Vagina (tissue), 2 donors: ENCODE measurements at places on chromosomes 4 and X. TPM values are rescaled to one million over a fixed set of nuclear protein-coding genes. Genes with fewer than 3 reads are reported as not detected.

DNA sequence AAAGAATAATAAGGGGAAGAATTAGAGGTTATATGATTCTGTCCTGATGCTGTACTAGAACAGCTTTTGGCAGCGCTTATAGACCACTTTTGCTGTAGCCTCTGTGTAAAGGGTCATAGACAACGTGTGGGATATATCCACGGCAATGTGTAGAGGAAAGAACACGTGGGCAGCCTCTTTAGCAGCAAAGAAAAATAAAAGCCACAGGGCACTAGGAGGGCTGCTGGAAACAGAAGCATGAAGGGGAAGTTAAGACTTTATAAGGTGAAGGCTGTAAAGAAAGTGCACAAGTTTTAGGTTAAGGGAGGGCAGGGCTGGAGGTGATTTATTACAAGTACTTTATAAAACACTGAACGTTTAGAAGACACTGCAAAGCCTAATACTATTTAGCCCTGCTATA, 20.1 kb upstream of the PHEX start:
- no peaks in the 10 kb centered on the region for H3K27me3 ChIP-seq
- H3K4me3 ChIP-seq = no peak overlapping the region
- DNase-seq = no peak
- H3K4me1 ChIP-seq = no peaks in the 10 kb centered on the region
- no peak overlapping the region for H3K27ac ChIP-seq
- no peaks in the 10 kb centered on the region for H3K36me3 ChIP-seq

DNA sequence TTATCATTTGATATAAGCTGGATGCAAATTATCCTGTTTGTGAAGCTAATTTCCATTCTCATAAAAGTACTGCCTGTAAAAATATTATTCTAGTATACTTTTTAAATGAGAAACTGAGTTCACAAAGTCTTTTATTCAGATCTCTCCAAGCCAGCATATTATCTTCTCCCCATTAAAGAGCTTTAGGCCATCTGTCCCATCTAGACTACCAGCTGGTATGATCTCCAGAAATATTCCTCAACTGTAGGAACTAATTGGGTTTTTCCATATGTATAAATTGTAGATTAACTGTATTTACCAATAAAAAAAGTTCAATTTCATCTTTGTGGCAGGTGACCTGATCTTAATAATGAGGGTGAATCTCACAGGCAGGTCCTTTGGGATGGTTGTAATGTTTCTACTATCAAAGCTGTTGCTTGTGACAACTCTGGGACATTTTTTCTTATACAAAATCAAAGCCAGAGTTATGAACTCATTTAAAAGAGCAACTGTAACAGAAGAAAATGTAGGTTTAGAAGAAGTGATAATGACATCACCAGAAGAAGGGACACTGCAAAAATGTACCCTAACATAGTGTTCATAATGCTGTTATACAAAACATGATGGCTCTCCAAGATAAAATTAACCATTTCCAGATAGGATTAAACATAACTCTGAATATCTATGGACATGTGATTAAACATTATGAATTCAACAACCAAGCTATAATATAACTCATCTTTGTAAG, 132.8 kb downstream of the KCNIP4 start:
- no peak overlapping the region for H3K4me3 ChIP-seq
- DNase-seq = no peak
- no peaks in the 10 kb centered on the region for H3K36me3 ChIP-seq
- H3K27me3 ChIP-seq = no peaks in the 10 kb centered on the region

GRCh38 chr4:185235843-185236503, 26.6 kb downstream of the SNX25 start:
- no peaks in the 10 kb centered on the region for H3K36me3 ChIP-seq
- no peaks in the 10 kb centered on the region for H3K27me3 ChIP-seq
- DNase-seq = no peak

DNA sequence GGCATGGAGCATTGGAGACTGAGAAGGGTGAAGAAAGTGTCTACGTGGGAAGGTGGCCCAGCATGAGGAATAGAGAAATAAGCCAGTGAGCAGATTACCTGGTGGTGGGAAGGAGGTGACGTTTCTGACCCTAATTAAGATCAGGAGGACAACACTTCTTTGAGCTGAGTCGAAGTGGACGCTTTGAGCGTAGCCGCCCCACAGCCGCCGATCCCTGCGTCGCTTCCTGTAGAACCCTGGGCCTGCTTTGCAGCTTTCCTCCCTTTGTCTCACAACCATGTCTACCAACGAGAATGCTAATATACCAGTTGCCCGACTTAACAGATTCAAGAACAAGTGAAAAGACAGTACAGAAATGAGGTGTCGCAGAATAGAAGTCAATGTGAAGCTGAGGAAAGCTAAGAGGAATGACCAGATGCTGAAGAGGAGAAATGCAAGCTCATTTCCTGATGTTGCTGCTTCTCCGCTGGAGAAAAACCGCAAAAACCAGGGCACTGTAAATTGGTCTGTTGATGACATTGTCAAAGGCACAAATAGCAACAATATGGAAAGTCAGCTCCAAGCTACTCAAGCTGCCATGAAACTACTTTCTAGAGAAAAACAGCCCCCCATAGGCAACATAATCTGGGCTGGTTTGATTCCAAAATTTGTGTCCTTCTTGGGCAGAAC, 6.4 kb upstream of the ANTXR2 start:
- no peaks in the 10 kb centered on the region for H3K36me3 ChIP-seq
- no peak for DNase-seq
- no peak overlapping the region for H3K4me3 ChIP-seq
- H3K27me3 ChIP-seq = no peaks in the 10 kb centered on the region
- H3K4me1 ChIP-seq = peaks cover 4% of the 10 kb centered on the region
- no peak overlapping the region for H3K27ac ChIP-seq

Gene FGF13
- 3.2 TPM for total RNA-seq

DNA sequence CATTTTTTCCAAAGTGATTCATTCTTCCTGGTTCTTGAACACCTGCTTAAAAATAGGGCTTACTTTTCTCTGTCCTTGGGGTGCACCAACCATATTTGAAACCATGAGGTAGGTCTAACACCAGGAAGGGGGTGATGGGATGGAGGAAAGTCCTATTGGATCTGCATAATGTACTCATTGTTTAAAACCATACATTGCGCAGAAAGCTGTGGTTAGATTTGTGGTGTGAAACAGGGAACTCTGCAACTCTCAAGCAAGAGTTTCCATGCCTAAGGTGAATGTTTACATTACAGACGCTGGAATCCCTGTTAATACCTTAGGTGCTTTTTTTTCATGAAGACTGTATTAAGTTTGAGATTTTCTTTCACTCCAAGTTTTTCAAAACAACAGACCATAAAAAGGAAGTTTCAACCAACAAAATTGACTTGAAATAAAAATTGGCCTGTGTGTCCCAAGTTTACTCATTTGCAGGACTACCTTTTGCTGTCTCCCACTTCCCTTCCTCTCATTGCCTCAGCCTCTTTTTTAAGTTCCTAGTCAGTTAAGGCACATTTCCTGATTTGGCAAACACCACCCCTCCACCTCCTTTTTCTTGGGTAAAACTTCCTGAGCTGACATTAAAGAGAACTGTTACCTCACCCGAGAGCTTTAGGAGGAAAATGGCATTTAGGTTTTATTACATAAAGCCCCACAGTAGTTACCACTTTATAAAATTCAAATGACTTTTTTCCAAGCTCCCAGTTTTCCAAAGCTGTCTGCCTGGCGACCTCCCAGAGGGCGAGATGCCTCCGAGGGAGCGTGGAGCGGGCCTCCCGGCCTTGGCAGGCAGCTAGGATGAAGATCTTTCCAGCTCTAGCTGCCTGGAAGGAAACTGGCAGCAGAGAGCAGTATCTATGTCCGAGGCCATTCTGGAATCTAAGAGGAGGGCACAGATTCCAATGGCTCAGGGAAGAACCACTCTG, 47.9 kb upstream of the RBPJ start:
- no peaks in the 10 kb centered on the region for H3K36me3 ChIP-seq
- H3K27me3 ChIP-seq = no peaks in the 10 kb centered on the region
- DNase-seq = no peak
- H3K27ac ChIP-seq = no peak overlapping the region
- H3K4me1 ChIP-seq = peaks cover 11% of the 10 kb centered on the region
